Activated effector memory CD4-positive, alpha-beta T cell treated with Interleukin-2 at 50 U/mL for 16 hours (primary cell): ENCODE measurements at places on chromosomes 5 and 9.

- no peak for DNase-seq
Measured at GRCh38 chr5:465591-466403, 22.8 kb downstream of the EXOC3 start.

- DNase-seq = no peak
Measured at GRCh38 chr9:75941066-75941465, 50.6 kb downstream of the PCSK5 start.

DNA sequence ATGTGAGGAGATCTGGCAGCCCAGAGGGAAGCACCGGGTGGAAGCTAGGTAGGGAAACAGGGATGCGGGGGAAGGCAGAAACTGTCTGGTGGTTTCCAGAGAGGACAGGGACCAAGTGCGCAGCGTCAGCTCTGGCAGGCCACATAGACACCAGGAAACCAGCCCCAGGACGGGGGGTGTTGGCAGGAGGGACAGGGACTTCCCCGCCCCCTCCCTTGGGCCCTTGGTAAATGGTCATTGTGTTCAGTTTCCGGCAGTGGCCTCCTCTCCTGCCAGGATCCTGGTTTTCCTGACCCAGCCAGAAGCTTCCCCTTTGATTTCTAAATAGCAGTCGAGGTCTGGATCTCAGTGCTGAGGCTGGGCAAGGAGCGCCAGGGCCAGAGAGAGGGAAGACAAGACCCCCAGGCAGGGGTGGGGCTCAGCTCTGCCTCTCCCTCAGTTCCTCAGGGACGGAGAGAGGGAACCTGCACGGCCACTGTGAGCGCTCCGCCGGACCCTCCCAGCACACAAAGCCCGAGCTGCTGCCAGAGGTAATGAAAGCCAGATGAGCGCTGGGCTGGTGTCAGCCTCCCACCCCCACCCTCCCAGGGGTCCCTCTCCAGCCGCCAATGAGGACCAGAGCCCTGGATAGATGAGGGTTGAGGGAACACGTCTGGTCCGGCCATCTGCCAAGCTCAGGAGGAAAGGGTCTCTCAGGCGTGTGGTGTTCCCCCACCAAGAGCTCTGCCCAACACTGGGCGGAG lies 1.8 kb downstream of the RALGDS start:
- DNase-seq = no peak

DNA sequence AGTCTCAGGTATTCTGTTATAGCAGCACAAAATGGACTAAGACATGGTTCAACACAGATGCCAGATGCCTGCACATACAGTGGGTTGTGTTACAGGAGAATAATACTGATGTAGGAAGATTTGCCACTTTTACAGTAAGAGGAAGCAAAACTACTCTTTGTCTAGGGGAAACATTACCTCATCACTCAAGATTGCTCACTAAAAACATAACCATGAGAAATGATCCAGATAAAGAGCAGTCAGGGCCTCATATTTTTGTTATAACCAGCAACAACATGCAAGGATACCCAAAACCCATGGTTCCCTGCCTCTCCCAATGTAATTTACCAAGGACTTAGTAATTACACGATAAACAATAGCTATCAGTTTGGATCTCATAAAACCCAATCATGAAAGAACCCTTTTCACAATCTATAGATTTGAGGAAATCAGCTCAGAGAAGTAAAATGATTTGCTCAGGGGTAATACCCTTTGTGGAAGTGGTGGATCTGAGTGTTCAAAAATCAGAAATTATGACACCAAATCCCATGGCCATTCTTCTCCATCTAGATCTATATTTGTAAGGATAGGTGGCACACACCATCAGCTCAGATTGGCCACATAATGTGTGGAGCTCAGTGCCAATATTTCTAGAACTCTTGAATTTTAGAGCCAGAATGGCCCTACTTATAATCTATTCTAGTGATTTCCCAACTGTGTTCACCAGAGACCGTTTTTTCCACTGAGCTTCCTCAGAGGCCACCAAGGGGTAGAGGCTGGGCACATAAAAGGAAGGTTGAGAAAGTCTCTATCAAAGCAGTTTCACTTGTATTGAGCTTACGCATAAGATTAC lies 27.8 kb downstream of the DPYSL3 start:
- DNase-seq = no peak

- DNase-seq = no peak
Measured at GRCh38 chr5:80034962-80035821, at the start of gene THBS4. TSS of gene THBS4 (plus strand) at chr5:80035348. CDS start at chr5:80035538, 190 bp downstream.

DNA sequence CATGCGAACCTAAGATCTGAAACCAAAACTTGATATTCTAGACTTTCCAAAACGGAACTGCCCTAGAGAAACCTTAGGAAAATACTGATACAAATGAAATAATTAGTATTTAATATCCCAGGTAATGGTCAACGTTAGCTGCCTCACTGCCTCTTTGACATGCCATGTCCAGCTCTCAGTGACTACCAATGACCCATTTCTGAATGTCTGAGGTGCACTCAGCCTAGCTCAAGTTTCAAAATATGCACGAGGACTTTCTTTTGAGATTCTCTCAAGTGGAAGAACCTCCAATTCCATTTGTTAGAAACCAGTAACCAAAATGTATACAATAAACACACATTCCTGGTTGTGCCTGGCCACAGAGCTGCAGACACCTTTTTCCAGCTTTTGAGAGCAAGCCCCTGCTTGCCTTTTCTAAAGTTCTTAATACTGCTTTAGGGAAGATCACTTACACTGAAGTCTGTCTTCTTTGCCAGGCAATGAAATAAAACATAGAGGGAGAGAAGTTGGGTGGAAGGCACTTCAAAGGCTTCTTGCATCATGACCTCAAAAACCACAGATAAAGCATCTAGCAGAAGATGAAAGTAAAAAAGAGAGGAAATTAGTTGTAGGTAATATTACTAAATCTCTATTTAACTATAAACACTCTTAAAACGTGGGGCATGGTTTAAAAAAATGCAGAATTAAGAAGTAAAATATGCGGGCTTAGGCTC lies 87.9 kb downstream of the MRPS27 start:
- no peak for DNase-seq

DNA sequence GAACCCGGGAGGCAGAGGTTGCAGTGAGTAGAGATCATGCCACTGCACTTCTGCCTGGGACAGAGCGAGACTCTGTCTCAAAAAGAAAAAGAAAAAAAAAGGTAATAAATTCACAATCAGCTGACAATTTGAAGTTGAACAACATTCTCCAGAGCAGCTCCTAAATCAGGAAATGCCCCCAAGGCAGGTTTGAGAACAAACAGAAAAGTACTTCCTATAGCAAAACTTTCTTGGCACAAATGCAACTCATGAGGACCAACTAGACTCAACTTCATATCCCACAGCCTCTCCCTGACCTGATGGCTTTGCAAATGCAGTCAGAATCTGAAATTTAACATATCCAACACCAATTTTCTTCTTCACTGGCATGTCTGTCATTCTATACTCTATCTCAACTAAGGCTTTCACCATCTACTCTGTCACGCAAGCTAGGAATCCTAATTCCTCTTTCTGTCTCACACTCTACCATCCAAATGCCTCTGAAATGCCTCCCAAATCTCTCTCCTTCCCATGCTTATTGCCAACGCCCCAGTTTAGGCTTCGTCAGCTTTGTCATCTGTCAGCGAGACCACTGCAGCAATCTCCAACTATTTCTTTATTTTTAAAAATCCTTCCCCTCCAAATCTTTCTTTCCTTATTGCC lies 113.3 kb downstream of the MAPKAP1 start:
- no peak for DNase-seq

DNA sequence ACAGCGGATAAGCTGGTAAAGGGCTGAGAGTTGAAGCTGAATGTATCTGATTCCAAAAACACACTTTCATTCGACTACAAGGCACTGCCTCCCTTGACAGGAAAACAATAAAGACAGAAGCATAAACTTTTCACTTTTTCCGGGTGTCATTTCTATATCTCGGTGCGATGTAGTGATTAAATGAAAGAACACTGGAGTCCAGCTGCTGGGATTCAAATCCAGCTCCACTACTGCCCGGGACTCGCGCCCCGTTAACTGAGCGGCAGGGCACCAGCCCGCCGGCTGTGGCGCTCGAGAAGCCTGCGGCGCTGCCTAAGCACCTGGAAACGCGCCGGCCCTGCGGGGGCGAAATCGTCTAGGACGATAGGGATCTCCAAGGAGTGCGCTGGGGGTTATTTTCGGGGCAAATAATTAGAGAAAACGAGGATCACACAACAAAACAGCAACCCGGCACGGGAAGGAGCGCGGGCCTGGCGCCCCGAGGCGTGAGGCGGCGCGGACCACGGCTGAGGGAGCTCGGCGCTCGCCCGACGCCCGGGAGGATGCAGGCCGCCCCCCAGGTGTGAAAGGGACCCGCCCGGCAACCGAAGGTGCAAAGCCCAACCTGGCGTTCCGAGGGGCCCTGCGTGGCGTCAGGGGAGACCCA lies 837 bp downstream of the UIMC1 start:
- peak; percentile 47 for DNase-seq

DNA sequence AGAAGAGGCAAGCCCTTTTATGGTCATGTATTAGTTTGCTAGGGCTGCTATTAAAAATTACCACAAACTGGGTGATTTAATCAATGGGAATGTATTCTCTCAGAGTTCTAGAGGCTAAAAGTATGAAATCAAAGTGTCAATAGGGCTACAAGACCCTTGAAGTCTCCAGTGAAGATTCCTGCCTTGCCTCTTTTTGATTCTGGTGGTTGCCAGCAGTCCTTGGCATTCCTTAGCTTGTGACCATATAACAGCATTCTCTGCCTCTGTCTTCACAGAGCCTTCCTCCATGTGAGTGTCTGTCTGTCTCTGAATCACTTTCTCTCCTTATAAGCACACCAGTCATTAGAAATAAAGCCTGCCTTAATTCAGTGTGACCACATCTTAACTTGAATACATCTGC lies 282.7 kb downstream of the KCNN2 start:
- DNase-seq = no peak

GRCh38 chr9:2134391-2134790 lies 119.2 kb downstream of the SMARCA2 start:
- DNase-seq = no peak

GRCh38 chr5:151259931-151260330 lies 6.9 kb downstream of the GM2A start:
- no peak for DNase-seq
